ENCODE measurements at places on chromosomes 6 and 20.

DNA sequence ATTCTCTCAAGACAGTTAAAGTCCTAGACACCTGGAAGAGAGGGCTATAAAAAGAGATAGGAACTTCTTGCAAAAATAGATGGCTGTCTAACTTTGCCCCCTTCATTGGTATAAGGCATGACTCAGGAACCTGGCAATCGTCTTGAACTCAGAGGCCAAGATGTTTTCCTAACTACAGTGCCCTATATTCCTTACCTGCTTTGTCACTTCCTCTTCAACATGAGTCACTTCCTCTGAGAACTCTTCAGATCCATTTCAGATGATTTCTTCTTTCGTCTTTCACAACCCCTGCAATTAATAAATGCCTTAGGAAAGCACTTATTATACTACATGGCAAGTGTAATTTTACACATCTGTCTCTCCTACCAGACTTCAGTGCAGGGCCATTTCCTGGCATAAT, 83.5 kb downstream of the HAO1 start:
- DNase-seq = no peak

DNA sequence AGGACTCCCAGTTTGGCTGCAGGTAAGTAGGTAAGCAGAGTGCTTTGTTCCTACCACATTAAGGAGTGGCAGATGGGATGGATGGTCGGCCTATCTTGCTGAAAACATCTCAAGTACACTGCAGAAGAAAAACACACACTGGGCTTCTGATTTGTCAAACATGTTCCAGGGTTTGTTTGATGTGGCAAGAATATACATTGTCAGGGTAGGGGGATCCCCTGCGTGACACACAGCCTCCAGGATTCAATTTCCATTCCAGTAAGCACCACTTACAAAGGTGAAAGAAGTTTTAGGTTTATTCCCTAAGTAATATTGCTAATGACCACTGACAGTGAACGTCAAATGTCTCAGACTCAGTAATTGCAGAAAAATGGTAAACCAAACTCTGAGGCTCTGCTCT, 26.0 kb upstream of the KIF16B start:
- DNase-seq = peak; percentile 6

DNA sequence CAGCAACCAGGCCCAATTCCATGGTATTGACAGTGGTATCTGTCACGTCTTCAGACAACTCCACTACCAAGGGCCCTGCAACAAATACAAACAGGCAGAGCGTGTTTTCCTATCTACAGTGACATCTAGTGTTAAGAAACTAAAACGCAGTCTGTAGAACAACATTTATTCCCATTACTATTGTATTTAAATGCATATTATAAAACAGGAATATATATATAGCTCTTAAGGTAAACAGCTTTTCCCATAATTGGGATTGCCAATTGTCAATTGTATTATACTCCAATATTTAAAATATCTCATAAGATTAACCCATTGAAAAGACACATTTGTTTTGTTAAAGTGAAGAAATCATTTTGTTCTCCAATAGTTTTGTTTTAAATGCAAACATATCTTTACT, 97.2 kb downstream of the KIF16B start:
- no peak for DNase-seq

GRCh38 chr20:32440069-32440757, 82.1 kb downstream of the ASXL1 start:
- no peak for DNase-seq

DNA sequence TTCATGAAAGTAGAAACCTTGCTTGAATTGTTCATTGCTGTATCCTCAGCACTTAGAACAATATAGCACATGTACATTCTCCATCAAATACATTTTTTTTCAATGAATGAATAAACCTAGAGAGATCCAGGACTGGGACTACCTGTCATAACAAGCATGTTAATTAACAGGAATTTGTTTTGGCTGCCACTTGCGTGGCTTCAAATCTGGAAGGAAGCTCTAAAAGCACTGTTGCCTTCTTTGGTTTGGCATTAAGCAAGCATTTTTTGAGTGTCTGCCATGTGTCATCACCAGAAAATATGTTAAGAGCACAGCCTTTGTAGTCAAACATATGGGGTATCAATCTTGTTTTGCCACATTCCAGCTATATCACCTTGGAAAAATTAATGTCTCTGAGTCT, 131.9 kb upstream of the BACH2 start:
- DNase-seq = no peak
